ENCODE measurements at places on chromosomes 11 and 22.

- no peaks in the 10 kb centered on the region for H3K27me3 ChIP-seq
- H3K4me1 ChIP-seq: no peaks in the 10 kb centered on the region
- H3K36me3 ChIP-seq: peaks cover 6% of the 10 kb centered on the region
- no peak overlapping the region for H3K27ac ChIP-seq
These were observed 8.4 kb downstream of the AQP11 start for GRCh38 chr11:77598195-77598594.

DNA sequence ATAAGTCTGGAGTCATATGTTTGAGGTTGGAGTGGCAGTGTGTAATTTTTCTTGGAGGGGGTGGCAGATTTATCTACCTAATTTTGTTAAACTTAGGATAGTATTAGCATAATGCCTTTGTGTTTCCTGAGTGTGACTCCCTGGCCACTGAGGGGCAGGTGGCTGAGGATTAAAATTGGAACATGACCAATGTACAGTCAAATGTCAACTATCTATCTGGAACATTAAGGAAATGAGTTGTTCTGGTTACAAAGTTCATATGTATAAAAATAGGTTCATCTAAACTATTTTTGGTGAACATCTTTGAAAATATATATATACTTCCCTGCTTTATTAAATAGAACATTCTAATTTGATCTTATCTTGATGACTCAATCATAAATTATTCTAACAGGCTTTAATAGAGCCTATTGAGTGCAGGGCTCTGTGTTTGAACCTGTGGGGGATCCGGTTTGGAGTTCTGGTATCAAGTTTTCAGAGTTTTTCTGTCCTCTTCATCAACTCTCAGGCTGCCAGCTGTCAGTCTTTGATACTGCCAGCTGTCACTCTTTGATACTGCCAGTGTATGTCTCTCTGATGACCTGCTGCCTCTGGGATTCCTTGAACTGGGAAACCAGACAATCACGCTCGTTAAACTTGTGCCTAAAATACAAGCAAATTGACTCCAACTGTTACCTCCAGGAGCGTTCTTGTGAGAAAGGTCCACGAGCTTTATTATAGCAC, 309.6 kb downstream of the METTL15 start:
- no peak overlapping the region for H3K27ac ChIP-seq
- H3K36me3 ChIP-seq: no peaks in the 10 kb centered on the region
- no peak overlapping the region for H3K4me3 ChIP-seq
- no peaks in the 10 kb centered on the region for H3K4me1 ChIP-seq

DNA sequence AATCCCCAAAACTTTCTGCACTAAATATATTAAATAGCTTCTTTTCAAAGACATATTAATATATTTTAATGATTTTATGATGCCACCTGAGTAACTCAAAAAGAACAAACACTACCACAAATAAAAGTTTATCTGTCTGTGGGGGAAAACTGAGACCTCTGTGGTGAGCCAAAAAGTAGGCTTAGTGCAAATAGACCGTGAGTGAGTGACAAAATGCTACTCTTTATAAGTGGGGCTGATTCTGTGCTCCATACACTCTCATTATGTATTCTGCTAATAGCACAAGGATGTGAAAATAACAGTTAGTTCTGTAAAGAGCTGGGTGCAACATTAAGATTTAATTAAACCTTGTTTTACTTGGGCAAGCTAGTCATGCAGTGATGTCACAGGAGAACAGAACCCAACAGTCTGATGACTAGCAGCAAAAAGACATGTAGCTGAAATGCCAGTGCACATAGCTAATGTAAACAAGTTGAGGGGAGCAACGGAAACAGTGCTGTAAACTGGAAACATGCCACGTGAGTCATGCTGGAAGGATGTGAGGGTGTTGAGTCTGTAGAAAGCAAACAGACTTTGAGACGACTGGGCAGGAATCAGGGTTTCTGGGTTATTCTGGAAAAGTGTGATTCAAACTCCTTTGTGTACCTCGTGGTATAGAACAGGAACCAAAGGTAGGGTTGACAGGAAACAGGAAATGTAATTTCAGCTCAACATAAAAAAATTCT, 1130.4 kb downstream of the LRRC4C start:
- H3K4me1 ChIP-seq: no peaks in the 10 kb centered on the region
- no peak overlapping the region for H3K27ac ChIP-seq
- H3K4me3 ChIP-seq: no peak overlapping the region
- no peaks in the 10 kb centered on the region for H3K27me3 ChIP-seq

DNA sequence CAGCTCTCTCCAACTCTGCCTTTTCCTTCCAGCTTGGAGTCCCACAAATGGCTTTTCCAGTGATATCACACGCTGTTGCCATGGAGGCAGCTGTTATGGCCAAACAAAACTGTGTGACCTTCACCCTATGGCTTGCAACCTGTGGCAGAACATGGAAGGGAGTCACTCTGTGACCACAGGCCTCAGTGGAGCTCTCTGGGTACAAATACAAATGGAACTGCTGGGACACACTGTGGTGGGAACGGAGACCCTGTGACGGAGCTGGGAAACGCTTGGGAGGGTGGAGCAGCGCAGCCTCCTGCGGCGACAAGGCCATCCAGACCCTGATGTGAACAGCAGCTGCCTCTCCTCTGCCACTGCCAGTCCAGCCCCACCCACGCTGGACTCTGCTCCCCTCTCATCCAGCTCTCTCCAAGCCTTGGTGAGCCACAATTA, 162.5 kb downstream of the ETS1 start:
- no peak for DNase-seq
- no peaks in the 10 kb centered on the region for H3K27me3 ChIP-seq
- no peak overlapping the region for H3K4me3 ChIP-seq
- no peak overlapping the region for H3K27ac ChIP-seq

DNA sequence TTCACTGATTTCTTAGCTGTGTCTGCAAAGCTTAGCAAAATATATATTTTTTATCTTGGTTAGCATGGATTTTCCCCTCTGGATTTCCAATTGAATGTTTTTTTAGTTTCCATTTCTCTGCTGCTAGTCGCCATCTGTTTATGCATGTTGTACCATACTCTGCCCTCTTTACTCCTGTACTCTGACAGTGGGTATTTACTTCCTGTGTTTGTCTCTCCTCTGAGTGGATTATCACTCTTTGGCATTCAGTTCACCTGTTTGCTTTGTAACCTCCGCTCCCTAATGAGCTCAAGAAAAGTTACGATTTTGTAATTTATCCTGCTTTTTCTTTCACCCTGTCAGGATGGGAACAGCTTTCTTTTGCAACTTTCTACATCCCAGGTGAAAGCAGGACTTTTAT, 59.1 kb downstream of the PDHX start:
- H3K4me3 ChIP-seq: no peak overlapping the region
- H3K4me1 ChIP-seq: peaks cover 39% of the 10 kb centered on the region
- H3K27ac ChIP-seq: no peak overlapping the region
- H3K36me3 ChIP-seq: peaks cover 7% of the 10 kb centered on the region
- DNase-seq: no peak
- no peaks in the 10 kb centered on the region for H3K27me3 ChIP-seq

- no peaks in the 10 kb centered on the region for H3K4me1 ChIP-seq
- no peaks in the 10 kb centered on the region for H3K36me3 ChIP-seq
- peaks cover 17% of the 10 kb centered on the region for H3K27me3 ChIP-seq
- DNase-seq: no peak
- H3K4me3 ChIP-seq: no peak overlapping the region
- H3K27ac ChIP-seq: no peak overlapping the region
These were observed 12.5 kb upstream of the PEX26 start for GRCh38 chr22:18065256-18065655.

All from common myeloid progenitor, CD34-positive (primary cell).